IMR-90 (cell line): ENCODE measurements at places on chromosomes 1 and 21. TPM values are rescaled to one million over a fixed set of nuclear protein-coding genes. Genes with fewer than 3 reads are reported as not detected.
A peak's percentile ranks its signal among the peaks of the same experiment; 100 is the strongest.

DNA sequence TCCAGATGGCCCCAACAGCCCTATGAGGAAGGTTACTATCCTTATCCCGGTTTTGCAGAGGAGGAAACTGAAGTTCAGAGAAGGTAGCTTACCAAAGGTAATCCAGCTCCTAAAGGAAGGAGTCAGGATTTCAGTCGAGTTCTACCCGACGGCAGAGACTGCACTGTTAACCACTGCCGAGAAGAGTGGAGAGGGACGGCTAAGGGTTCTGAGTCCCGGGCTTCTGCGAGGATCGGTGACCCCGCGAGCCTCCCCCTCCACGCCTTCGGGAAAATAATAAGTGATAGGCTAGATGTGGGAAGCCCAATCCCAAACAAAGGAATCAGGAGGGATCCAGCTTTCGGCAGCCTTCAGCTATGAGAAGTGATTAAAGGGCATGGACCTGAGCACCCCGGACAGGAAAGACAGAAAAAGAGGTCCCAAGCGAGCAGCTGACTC, 587 bp downstream of the TMEM53 start:
- no peak for DNase-seq

DNA sequence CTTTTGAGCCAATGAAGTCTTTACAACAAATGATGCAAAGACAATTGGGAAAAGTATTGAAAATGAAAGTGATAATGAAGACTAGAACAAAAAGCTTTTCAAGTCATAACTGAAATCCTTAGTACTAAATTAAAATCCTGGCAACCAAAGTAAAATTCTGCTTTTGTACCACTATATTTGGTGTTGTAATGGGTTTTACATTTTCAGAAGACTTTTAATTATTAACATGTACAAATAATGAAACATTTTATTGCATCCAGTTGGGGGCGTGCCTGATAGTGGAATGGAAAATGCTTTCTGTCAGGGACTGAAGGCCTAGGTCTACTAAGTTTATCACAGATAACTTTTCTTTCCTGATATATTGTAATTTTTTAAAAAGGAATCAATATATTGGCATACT, 89.4 kb downstream of the SDCCAG8 start:
- DNase-seq = peak; percentile 3

DNA sequence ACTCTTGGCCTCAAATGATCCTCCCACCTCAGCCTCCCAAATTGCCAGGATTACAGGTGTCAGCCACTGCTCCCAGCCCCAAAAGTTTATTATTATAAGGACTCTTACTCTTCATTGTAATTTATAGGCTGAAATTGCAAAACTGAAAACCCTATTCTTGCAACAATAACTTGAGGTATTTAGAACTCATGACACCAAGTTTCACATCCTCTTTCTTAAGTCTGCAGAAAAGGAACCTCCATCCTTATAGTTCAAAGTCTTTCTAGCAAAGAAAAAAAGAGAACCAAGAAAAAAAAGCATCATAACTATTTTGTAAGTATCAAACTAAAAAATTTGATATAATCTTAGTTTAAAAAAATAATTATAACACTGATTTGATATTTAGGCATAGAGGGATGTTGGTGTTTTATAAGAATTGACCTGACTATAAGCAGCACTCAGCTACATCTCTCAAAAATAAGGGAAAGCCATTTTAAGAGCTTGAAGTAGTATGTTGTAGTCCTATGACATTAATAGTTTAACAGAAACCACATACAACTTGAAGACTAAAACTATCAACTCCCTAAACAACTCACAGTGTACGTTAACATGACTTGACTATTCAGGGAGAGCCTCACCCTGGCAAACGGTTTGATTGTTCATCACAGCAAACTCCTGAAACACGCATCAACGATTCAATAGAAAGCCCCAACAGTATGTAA, 122.4 kb downstream of the AKT3 start:
- no peak for DNase-seq

DNA sequence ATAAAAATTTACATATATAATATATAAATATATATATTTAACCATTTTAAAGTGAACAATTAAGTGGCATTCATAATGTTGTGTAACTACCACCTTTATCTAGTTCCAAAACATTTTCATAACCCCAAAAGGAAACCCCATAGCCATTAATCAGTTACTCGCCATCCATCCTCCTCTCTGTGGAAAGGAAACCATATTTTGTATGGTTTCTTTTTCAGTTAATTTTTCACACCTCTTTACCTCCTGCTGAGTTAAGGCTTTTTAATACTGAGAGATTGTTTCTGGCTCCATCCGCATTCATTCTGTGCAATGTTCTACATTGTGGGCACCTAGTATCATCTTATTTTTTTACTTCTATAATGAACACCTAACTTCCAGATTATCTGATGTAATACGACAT, 512.1 kb downstream of the LMO4 start:
- DNase-seq = no peak

DNA sequence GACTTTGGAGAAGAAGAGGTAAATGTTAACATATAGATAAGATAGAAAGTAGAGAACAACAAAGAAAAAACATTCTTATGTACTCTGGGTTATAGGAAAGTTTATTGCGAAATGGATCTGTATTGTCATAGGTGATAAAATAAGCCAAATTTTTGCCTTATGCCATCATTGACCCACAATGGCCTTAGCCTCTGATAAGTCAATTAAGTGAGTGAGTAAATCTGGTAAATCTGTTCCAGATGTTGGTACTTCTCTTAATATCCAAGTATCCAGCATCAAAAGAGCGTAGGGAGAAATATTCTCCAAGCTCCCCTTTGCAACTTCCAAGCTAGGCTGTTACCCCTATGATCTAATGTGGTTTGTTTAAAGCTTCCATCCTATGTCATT, 38.3 kb upstream of the CLCA4 start:
- peak; percentile 10 for DNase-seq

GRCh38 chr1:236515443-236515958, 8.3 kb upstream of the LGALS8 start:
- no peak for DNase-seq

GRCh38 chr1:51331206-51332100, 1.1 kb upstream of the TTC39A start:
- peak; percentile 62 for DNase-seq

- peak; percentile 84 for DNase-seq
These were observed 159.6 kb downstream of the TOMM20 start for GRCh38 chr1:234969011-234969441.

DNA sequence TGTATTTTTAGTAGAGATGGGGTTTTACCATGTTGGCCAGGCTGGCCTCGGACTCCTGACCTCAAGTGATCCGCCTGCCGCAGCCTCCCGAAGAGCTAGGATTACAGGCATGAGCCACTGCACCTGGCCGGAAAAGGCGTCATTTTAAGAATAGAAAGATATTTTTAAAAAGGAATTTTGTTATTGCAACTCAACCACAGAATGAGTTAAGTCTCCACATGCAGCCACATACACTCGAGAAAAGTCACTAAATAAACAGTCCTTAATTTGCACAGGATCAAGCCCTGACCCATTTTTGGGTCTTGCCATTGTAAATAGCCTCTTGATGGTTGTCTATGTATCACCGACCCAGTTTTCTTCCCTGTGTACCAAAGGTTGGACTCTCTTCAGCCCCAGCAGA, 85.5 kb downstream of the FBXO2 start:
- no peak for DNase-seq

DNA sequence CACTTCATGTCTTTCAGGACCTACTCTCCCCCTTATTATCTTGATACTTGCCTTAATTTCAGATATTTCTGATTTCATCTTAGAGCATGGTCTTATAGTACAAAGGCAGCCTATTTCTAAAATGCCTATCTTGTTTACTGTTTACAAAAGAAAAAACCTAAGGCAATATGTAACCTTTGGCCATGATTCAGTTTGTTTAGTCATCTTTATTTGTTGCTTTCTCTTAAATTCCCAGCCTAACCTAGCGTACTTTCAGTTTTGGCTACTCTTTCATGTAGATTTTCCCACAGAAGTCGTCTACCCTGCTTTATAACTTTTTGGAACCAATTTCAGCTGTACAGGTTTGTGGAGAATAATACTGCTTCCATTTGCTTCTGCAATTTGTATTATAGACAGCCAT, 81.8 kb downstream of the KIF1B start:
- no peak for DNase-seq

- no peak for DNase-seq
These were observed 157.8 kb downstream of the SDCCAG8 start for GRCh38 chr1:243413431-243414151.

DNA sequence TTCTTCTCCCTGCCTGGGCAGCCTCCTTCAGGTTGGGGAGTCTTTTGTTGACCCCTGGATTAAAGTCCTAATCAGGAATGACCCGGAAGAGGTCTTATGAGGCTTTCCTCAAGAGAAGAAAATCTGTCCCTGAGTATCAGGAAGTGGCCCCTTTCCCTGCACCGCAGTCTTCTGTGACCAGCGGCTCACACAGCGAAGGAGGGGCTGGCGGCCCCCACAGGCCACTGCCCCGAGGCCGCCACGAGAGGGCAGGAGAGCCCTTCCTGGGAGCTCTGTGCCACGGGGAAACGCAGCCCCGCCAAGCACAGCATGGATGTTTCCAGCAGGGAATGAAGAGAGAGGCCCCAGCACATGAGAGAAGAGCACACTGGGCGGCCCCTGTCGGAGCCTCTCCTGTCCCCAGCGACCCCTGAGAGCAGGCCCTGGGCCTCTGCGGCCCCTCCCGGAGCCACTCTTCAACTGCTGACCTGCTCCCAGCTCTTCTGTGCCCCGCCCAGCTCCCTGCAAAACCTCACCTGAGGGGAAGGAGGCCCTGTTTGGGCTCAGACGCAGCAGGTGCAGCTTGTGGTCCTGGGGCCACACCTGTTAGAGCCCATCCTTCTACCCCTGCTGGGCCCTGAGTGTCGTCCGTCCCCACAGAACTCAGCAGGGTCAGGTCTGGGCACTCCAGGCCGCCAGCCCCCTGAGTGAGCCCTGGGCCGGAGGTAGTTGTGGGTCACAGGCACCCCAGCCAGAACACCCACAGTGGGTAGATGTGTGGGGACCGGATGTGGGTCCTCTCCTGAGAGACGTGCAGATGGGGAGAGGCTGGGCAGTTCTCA, 4.9 kb upstream of the POFUT2 start:
- peak; percentile 86 for DNase-seq

GRCh38 chr1:43381612-43382011, 8.0 kb downstream of the MED8 start:
- DNase-seq = no peak

- no peak for DNase-seq
These were observed 174.4 kb downstream of the GRIK3 start for GRCh38 chr1:36859926-36860325.

GRCh38 chr1:55378582-55378981, 163.4 kb upstream of the USP24 start:
- peak; percentile 64 for DNase-seq

DNA sequence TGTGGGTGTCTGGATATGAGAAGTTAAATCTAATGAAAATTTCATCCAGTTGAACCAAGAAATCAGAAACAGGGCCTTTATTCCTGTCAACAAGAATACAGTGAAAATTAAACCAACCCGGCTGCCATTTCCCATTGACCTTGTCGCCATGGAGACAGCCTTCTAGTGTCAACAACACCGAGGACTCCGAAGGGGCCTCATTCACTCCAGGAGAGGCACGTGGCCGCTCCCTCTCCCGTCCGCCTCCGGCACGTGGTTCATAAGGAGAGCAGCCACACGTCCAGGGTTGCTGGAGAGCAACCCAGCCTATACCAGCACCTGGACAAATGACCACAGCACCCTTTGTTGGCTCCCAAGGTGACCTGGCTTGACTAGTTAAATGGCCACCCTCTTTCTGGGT, 120.3 kb upstream of the VAMP3 start:
- DNase-seq = no peak

- peak; percentile 83 for DNase-seq
These were observed 36.0 kb upstream of the DISC1 start for GRCh38 chr1:231590453-231591198.

GRCh38 chr1:209080170-209080781, 503.2 kb upstream of the CAMK1G start:
- no peak for DNase-seq

- no peak for DNase-seq
These were observed 2.4 kb downstream of the NTRK1 start for GRCh38 chr1:156862997-156863599.

DNA sequence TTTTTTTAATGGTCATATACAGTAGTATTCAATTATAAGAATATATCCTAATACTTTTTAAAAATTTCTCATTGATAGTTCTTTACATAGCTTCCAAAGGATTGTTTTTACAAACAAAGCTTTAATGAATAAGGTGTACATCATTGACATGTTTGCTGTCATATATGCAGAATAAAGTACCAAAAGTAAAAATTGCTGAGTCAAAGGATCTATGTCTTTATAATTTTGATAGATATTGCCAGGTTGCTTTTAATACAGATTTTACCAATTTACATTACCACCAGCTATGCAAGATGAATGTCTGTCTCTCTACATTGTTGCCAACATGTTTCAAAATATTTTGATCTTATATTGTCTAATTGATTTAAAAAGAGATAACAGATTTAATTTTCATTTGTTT, 173.9 kb upstream of the FAM78B start:
- no peak for DNase-seq

GRCh38 chr1:93584261-93585003, 97.2 kb downstream of the BCAR3 start:
- DNase-seq = no peak

GRCh38 chr1:46530791-46531409, 20.5 kb downstream of the KNCN start:
- DNase-seq = no peak

GRCh38 chr1:40954626-40955025, 24.9 kb upstream of the CTPS1 start:
- no peak for DNase-seq

- DNase-seq = no peak
These were observed 7.6 kb downstream of the LAPTM5 start for GRCh38 chr1:30749691-30750583.

GRCh38 chr1:171911506-171911905, 70.2 kb downstream of the DNM3 start:
- no peak for DNase-seq

- no peak for DNase-seq
These were observed 306.3 kb downstream of the LMX1A start for GRCh38 chr1:165050246-165050645.

GRCh38 chr1:157047062-157047410, 1.5 kb upstream of the ARHGEF11 start:
- DNase-seq = no peak

DNA sequence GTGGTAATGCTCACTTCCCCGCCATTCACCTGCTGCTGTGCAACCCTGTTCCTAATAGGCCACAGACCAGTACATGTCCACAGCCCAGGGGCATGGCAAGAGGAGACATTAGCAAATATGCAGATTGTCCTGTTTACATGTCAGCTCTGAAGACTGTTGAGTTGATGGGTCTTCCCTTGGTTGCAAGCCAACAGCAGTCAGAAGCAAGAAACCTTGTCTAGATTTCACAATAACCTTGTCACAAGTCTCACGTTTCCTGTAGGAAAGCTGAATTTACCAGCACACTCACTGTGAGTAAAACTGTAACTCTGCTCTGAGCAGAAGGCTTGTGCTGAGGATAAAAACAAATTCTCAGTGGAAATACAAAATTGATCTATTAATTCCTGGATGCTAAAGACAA, 195.1 kb downstream of the HLX start:
- DNase-seq = peak; percentile 17

The C1orf105 gene
- total RNA-seq = not detected in 2 replicates

The CNST gene
- total RNA-seq = 25.5 and 32.8 TPM in 2 replicates

The TFB2M gene
- 13.3 and 22.8 TPM in 2 replicates for total RNA-seq

The IRF6 gene
- total RNA-seq = 1.9 and 2.9 TPM in 2 replicates

The PROK1 gene
- not detected in 2 replicates for total RNA-seq

The CD101 gene
- total RNA-seq = not detected in 2 replicates

The FAM89A gene
- 6.8 and 7.5 TPM in 2 replicates for total RNA-seq
